ENCODE measurements at places on chromosomes 11 and 22.

GRCh38 chr22:41801147-41801819 is 804 bp downstream of the CCDC134 start:
- no peak for DNase-seq

GRCh38 chr11:60211206-60211605 is 28.3 kb upstream of the MS4A6A start:
- DNase-seq: no peak

DNA sequence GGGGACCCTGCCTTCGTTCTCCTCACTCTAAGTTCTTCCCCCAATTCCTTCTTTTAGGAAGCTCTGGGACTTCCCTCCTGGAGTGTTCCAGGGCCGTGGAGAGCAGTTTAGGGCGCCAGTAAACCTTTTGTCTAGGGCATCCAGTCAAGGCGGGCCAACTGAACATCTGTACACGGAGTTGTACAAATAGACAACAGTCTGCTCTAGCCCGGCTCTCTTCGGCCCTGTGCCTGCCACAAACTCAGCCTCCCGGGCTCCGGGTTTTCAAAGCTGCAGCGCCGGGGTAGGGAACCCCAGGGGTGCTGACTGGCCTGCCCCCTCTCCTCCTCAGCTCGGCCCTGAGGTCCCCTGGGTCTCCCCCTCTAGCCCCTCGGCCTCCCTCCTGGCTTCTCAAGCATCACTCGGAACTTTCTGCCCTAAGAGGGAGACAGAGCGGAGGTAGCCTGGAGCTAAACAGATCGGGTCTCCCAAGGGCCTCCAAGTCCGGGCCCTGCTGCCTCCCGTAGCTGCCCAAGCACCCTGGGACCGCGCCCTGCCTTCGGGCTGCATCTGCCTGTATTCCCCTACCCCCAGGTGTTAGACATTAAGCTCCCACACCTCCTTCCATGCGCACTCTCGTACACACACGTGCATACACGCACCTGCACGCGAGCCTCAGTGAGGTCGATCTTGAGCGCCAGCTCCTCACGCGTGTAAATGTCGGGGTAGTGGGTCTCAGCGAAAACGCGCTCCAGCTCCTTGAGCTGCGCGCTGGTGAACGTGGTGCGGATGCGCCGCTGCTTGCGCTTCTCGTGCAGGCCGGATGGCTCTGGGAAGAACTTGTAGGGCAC is 3.3 kb downstream of the PHOX2A start:
- DNase-seq: no peak

DNA sequence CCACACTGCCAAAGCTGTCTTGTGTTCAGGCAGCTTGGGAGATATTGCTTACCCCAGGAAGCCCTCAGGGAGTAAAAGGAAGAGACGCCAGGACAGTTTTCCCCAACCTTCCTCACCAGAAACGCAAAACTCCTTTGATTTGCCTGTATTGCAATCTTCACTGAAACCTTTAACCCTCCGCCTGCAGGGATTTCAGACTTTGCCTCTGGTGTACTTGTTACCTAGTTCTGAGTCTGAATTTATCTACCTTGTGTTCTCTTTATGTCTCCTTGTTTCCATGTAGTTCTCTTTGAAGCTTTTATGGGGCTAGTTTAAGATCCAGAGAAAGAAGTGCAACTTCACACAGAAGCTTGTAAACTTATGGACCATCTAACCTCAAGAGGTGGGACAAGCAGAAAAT is 154.2 kb downstream of the DSCAML1 start:
- DNase-seq: no peak

- no peak for DNase-seq
These were observed 177.2 kb downstream of the INSC start for GRCh38 chr11:15291885-15292284.

DNA sequence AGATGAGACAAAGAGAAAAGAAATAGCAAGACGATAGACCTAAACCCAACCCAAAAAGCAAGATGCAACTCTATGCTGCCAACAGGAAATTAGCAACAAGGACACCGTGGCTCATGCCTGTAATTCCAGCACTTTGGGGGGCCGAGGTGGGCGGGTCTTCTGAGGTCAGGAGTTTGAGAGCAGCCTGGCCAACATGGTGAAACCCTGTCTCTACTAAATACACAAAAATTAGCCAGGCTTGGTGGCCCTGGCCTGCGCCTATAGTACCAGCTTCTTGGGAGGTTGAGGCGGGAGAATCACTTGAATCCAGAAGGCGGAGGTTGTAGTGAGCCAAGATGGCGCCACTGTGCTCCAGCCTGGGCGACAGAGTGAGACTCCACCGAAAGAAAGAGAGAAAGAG is 24.3 kb upstream of the IL10RA start:
- DNase-seq: no peak

- DNase-seq: no peak
These were observed 69.9 kb downstream of the PACSIN2 start for GRCh38 chr22:42945027-42945426.

- DNase-seq: no peak
These were observed 98.6 kb upstream of the BLID start for GRCh38 chr11:122214567-122214966.

DNA sequence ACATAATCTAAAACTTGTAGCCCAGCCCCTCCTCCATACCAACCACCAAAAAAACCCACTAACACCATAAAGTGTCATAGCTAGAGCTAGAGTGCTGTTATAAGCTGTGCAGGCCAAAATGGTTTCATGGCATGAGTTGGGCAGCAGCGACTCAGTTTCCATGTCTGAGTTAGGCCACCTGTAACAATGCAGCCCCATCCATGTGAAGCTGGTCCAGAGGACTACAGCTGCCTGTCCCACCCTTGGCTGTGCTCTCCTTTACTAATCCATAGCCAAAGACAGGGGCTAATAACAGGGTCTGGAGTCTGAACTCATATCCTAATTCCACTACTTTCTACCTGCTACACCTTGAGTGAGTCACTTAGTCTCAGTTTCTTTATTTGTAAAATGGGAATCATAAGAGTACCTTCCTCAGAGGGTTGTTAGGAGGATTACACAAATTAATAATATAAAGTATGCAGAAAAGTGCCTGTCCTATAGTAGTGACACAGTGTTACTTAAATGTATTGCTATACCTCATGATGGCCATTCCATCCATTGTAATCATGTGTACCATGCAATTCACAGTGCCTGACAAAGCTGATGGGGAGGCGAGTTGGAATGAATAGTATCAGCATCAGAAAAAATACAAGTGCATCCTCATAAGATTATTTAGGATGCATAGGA is 20.6 kb downstream of the KCNQ1OT1 start:
- peak; percentile 29 for DNase-seq

DNA sequence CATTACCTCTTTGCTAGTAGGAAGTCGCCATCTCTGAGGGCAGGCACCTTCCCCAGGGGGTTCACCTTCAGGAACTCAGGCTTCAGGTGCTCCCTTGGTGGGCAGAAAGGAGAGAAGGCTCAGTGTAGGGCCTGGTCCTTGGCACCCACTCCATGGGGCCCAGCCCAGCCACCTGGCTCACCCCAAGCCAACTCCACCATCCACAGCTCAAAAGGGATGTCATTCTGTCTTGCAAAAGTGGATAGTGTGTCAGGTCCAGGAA is 2.7 kb upstream of the GSTT4 start:
- no peak for DNase-seq

- DNase-seq: peak; percentile 96
These were observed at the start of gene TESMIN for GRCh38 chr11:68751331-68751856. Gene TESMIN (minus strand): TSS chr11:68751520. CDS start chr11:68750660, 860 bp downstream.

- peak; percentile 74 for DNase-seq
These were observed 26.9 kb downstream of the SNAP29 start for GRCh38 chr22:20885557-20886323.

DNA sequence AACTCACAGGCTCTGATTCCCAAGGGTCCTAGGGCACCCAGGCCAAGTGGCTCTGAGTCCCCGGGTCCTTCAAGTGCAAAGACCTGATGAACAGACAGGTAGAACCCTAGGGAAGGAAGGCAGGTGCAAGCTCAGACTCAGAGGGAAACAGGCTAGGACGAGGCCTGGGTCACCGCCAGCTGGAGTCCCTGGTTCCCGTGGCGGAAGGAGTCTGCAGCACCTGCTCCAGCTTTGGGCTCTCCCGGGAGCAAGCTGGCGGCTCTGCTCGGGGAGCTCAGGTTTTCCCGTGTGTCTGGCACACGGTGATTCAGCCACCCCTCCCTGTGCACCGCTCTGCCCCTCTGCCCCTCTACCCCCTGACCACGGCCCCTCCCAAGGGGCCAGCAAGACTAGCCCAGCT is 59.8 kb downstream of the WNT7B start:
- no peak for DNase-seq

DNA sequence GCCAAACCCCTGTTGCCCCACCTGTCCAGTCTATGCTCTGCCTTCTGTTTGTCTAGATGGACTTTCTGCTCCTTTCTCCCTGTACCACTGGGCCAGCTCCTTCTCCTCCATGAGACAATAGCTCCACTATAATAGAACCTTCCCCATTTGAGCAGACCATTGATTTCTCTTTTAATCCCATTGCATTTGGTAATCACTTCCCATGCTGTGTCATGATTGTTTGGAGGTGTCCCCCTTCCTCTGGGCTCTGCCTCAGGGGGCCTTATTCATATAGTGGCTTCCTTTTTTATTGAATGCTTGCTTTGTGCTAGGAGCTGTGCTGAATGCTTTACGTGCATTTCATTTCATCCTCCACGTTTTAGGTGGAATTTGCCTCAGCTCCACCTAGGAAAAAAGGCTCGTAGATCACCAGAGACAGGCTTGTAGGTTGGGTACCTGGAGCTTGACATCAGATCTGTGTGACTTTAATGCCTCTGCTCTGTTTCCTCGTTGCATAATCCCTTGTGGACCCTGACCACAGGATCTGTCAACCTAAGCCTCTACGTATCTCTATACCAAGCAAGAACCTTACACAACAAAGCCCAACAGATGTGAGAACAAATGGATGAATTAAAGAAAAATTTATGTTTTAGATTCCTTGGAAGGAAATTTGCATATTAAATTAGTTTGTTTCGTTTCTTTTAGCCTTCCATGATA is 106.2 kb upstream of the RASSF10 start:
- no peak for DNase-seq

- no peak for DNase-seq
These were observed 29.5 kb downstream of the ACO2 start for GRCh38 chr22:41498303-41498835.

GRCh38 chr11:69382131-69383128 is 88.5 kb downstream of the MYEOV start:
- peak; percentile 57 for DNase-seq

DNA sequence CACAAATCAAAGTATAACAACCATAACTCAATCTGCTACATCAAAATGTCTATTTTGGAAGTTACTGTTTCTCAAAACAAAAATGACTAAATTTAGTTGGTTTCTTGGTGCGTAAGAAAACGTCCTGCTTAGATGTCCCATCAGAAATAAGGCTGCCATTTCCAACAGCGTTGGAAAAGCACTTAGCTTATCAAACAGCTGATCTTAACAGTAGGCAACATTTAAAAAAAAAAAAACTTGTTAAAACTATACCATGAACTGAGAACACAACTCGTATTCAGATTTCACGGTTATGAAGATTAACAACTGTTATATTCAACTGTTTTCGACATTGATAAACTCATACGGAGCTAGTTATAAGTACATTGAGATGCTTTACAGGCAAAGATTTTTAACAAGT is 2.4 kb downstream of the CEP57 start:
- no peak for DNase-seq

GRCh38 chr22:40422558-40423309 is 52.3 kb downstream of the SGSM3 start:
- no peak for DNase-seq

DNA sequence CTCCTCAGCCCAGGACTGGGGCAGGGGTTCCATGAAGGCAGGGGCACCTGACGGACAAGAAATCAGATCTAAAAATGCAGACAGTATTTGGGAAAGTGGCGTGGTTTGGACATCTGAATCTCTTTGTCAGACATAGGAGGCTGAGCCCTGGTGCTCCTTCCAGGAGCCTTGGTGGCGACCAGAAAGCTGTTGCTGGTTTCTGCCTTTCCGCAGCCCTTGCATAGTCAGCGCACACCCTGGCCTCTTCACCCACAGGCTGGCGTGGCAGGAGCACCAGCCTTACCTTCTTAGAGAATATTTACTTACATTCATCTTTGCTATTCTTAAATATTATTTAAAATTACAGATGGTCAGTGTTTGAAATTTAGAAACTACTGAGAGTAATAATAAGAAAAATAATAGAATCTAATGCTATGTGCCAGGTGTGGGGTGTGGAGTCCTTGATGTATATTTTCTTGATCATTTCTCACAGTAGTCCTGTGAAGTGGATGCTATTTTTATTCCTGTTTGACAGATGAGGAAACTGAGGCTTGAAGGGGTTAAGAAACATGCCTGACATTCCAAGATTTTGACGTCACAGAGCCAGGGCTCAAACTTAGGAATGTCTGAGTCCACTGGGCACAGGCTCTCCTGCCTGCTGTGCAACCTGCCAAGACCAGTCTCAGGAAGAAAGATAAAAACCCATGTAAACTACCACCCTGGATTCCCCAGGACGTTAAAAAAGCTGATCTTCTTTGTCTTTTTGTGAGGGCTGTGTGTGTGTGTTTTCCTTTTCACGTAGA is 51.6 kb downstream of the TBC1D22A start:
- peak; percentile 39 for DNase-seq

GRCh38 chr11:43835104-43835503 is 45.5 kb upstream of the ALKBH3 start:
- no peak for DNase-seq

- DNase-seq: no peak
These were observed 1.1 kb downstream of the MYBPC3 start for GRCh38 chr11:47351156-47352126.

DNA sequence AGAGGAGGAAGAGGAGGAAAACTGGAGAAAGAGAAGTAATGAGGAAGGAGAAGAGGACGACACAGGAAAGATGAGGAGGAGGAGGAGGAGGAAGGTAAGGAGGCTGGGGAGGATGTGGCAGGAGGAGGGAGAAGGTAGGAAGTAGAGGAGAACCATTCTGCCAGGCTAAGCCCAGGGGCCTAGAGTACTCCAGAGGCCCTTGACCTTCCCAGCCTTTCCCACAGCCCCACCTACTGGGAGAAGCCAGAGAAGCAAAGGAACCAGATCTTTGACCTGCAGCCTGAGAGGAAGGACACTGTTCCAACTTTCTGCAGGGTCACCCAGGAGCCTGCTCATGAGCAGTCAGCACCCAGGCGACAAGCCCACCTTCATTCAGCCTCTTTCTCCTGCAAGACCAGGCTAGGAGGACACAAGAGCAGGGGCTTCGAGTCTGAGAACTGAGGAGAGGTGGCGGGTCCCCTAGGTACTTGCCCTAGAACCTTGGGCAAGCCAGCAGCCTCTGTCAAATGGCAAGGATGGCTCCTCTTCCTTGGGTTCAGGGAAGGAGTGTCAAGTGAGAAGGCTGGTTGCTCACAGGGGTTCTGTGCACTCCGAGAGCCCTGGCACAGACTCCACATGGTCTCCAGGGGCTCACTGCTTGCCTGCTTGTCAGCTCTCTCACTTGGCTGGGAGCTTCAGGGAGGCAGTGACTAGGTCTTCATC is 27.9 kb upstream of the OAF start:
- peak; percentile 62 for DNase-seq

DNA sequence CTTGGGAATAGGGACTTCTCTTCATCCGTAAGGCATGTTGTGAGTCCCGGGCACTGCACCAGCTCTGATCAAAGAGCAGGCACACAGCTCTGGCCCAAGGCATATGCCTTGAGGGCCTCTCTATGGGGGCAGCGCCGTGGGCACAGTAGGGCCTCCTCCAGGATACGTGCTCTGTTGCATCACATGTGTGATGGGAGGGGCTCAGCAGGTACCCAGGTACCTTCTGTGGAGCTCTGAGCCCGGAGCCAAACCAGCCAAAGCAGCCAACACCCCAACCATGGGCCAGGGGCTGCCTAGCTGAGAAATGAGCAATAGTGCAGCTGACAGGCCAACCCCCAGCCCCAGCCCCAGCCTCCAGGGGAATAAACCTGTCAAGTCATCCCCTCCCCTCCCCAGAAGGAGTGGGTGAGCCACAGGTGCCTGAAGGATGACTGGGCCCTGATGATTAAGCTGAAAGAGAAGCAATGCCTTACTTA is 79.7 kb upstream of the SHISAL1 start:
- peak; percentile 45 for DNase-seq

GRCh38 chr11:6642957-6643356 is 12.7 kb downstream of the DCHS1 start:
- no peak for DNase-seq

Measured in type B pancreatic cell (in vitro differentiated cells).